ENCODE measurements at places on chromosomes 6 and 20.
A peak's percentile ranks its signal among the peaks of the same experiment; 100 is the strongest.

- no peak for ATAC-seq
Observed at GRCh38 chr6:106159531-106159940, 73.4 kb downstream of the PRDM1 start.

DNA sequence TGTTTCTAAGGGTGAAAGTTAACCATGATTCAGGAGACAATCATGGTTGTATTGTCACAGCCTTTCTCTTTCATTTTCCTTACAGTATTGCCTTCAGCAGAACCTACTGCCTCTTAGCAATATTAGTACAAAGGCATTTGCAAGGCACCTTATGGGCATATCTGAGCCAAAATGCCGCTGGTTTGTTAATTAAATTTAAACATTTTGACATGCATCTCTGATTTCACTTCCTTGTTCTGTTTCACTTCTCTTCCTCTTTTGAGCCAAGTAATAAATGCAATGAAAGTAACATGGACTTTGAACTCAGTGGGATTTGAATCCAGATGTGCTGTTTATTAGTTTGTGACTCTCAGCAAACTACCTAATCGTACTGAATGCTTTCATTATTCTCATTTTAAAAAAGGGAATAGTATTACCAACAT is 467.4 kb upstream of the CITED2 start:
- no peak for ATAC-seq

- ATAC-seq: no peak
Observed at GRCh38 chr6:72262254-72262653, 359.6 kb upstream of the KCNQ5 start.

DNA sequence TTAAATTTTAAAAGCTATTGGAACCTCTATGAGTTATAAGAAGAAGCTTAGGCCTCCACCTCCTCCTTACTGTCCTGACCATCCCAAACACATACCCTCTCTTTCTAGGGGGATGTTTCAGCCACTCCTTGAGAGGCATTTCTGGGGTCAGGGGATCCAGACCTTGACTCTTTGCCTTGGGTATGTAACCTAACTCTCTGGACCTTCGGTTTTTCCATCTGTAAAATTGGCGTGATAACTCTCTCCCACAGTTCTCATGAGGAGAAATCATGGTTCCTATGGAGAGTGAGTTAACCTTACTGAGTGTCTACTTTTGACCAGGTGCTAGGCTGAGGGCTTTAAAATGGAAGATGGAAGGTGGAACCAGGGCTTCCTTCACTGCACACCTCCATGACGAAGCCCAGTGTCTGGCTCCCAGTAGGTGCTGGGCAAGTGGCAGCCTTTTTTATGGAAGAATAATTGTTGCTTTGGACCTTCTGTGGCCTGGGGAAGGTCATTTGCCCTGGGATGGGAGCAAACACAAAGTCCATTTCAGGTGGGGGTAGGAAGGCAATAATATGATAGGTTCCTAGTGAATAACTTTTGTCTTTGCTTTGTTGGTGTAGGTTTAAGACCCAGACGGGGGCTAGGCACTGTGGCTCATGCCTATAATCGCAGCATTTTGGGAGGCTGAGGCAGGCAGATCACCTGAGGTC is 18.4 kb downstream of the FOXP4 start:
- no peak for ATAC-seq

- ATAC-seq: no peak
Observed at GRCh38 chr6:114419175-114419574, 76.4 kb upstream of the HS3ST5 start.

- ATAC-seq: no peak
Observed at GRCh38 chr6:146200176-146200575, 171.3 kb downstream of the GRM1 start.

DNA sequence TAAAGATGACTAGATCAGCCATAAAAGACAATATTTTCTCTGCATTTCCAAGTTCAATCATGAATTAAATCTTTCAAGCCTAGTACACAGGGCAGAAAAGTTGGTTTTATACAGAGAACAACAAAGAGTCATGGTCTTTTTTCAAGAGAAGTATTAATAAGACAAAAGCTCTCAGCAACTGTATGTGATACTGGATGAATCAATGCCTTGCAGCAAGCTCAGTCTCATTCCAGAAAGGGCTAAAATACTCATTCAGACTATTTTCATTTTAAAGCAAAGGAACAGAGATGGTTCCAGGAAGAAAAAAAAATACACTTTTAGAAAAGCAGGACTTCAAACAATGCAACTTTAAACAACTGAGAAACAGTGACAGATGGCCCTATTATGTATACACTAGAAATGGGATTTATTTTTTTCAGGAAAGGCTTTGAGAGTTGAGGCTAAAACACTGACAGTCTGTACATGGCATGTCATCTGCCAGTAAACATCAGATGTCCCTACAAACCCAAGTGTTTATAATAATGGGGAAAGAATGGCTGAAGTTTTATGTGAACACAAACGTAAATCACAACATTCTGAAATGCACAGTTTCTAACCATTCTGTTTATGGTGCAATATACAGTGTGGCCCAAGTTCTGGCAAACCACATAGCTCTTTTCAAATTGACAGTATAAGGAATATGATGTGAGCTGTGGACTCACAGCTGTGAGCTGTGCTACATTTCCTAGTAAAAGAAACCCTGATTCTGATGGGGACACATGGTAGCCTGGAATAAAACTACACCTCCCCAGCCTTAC is 114.3 kb upstream of the DST start:
- ATAC-seq: no peak

DNA sequence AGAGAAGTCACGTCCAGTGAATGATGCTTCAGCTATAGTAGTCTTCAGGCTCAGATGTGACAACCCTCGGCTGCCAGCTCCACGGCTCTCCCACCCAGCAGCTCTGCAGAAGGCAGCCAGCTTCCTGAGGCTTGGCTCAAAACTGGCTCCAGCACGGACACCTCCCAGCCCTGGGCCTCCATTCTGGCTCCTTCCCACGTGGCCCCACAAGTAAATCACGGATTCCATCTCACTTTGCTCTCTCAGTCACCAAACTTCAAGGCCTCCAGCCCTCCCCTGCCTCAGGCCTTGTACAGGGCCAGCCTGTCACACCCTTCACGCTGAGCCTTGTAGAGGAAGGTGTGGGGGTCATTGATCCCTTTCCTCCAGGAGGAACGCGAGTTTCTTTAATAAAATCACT is 55.8 kb downstream of the GTF2H5 start:
- ATAC-seq: no peak

- ATAC-seq: peak; percentile 14
Observed at GRCh38 chr6:2957696-2958330, 13.6 kb downstream of the SERPINB6 start.

DNA sequence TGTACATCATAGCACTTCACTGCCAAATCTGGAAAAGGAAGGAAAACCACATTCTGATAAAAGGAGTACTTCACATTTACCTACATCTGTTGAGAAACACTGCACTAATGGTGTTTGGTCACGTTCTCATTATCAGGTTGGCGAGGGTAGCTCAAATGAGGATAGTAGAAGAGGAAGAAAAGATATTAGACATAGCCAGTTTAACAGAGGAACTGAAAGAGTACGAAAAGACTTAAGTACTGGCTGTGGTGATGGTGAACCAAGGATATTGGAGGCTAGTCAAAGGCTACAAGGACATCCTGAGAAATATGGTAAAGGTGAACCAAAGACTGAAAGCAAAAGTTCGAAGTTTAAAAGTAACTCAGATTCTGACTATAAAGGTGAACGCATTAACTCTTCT is 32.0 kb upstream of the GJA10 start:
- ATAC-seq: no peak

- no peak for ATAC-seq
Observed at GRCh38 chr20:11234181-11234580, 560.4 kb upstream of the JAG1 start.

- ATAC-seq: no peak
Observed at GRCh38 chr6:85551264-85551663, 42.4 kb downstream of the SNX14 start.

GRCh38 chr20:17835240-17835933 is 133.2 kb downstream of the SNX5 start:
- ATAC-seq: peak; percentile 50

DNA sequence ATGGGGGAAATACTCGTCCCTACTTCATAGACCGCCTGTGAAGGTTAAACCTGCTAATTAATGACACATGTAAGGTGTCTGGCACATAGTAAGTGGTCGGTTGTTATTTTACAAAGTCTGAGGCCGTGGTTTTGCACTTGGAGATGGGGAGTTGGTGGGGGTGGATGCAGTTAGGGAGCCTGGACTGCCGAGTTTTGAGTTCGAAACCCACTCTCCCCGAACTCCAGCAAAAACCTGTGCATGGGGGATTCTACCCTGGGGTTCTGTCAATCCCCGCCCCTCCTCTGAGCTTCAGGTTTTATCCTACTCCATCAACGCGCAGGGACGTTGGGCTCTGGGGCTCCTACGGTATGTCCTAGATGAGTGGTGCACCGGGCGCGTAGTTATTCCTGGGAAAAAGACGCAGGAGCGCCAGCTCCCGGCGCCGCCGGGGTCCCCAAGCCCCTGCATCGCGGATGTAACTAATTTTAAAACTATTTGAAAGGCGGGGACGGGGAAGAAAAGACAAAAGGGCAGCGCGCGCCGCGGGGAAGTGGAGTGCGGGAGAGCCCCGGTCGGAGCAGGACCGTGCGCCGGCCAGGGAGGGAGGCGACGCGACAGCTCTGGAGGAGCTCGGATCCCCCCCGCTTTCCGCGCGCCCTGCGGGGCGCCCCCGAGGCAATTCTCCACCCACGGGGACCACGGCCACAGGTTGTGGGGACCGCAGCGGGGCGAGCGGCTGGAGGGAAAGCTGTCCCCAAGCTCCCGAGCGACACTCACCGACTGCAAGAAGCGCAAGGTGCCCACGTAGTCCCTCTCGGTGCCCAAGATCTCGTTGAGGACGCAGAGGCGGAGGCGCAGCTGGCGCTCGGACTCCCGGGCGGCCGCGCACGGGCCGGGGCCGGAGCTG is 672 bp downstream of the PREX1 start:
- no peak for ATAC-seq

GRCh38 chr6:29516108-29516507 is 28.4 kb upstream of the MAS1L start:
- no peak for ATAC-seq

DNA sequence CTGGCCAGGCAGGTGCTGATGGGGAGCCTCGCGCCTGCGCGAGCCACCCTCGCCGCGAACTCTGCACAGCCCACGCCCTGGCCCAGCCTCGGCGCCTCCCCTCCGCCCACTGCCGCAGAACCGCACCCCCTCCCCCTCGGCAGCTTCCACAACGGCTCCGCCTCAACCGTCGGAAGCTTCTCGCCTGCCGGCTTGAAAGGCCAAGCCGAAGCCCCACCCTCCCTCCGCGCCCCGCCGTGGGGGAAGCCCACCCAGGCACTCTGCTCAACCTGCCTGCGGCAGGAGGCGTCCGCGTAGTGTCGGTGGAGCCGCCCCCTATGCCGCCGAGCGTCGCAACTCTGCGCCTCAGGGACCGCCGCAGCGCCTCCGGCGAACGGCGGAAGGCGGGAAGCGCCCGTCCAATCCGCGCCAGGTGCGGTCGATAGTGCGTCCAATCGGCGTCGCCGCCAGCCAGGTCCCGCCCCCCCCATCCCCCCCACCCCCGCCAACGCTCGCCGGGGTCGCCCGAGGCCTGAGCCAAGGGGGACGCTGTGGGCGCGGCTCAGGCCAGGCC is at the start of gene SYCP2:
Gene SYCP2, minus strand, starts transcription at position 342 of the 553 bp plus-strand sequence. CDS start 11,224 bp downstream, outside the sequence.
- peak; percentile 80 for ATAC-seq

GRCh38 chr20:9321007-9321406 is 193.4 kb upstream of the LAMP5 start:
- ATAC-seq: no peak

DNA sequence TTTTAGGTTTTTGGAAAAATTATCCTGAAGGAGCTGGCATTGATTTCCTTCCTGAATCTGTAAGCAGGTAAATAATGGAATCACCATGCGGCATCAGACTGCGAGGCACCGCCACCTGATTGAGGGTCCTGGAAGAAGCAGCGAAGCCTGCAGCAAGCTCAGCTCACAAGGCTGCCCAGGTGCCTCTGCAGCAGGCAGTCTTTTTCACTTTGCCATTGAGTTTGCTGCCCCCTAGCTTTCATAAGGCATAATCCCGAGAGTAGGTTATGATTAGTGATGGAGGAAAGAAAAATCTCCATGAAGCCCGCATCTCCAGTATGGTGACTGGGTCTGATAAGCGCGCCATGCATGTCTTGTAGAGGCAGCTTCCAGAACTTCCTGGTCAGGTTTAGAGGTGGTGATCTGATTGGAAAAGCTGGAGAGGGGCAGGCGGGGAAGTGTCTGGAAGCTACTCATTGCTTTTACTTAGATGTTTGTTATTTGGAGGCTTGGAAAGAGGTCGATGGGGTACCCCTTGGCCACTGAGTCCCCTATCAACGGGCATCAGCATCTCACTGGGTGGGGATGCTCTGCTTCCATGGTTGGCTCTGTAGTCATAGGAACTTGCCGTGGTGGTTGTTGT is 26.7 kb downstream of the IYD start:
- ATAC-seq: no peak

- ATAC-seq: peak; percentile 87
Observed at GRCh38 chr20:45419188-45420091, 3.5 kb downstream of the PIGT start.

DNA sequence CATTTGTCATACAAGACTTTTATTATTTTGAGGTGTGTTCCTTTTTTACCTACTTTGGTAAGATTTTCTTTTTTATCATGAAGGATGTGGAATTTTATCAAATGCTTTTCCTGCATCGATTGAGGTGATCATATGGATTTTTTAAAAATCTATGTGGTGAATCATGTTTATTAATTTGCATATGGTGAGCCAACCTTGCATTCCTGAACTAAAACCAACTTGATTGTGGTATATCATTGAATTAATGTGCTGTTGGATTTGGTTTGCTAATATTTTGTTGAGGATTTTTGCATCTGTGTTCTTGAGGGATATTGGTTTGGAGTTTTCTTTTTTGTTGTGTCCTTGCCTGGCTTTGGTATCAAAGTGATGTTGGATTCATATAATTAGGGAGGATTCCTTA is 848.1 kb upstream of the EYS start:
- no peak for ATAC-seq

- peak; percentile 27 for ATAC-seq
Observed at GRCh38 chr20:1827974-1828785, 67.0 kb upstream of the SIRPA start.

- ATAC-seq: no peak
Observed at GRCh38 chr6:7373739-7374138, 15.8 kb downstream of the CAGE1 start.

GRCh38 chr6:166289207-166290060 is 18.8 kb downstream of the PRR18 start:
- ATAC-seq: peak; percentile 25

DNA sequence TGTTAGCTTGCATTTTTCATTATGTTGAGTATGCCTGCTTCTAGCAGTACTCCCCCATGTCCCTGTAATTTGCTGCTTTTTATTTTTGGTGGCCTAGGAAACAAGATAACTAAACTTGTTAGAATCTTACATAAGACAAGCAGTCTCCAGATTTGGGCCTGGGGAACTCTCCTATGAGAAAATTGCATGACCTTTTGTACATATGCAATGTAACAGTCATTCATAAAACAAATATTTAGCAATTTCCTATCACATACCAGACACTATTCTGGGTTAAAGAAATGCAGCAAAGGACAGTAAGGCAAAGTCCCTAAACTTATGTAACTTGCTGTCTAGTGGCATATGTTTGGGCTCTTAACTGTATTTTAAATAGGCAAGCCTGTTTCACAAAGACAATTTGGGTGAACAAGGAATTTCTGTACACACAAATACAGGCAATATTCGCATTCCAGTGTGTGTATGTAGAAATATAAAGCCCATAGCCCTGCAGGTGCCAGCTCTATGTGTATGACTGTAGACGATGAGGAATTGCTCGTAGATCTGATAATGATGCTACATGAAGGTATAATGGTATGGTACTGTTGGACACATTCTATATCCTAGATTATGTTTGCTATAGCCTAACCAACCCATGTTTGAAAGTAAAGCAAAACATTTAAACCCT is 305.2 kb upstream of the CITED2 start:
- ATAC-seq: no peak

- no peak for ATAC-seq
Observed at GRCh38 chr6:45737331-45738056, 278.2 kb downstream of the CLIC5 start.
